ENCODE measurements at places on chromosomes 2 and 18. TPM values are rescaled to one million over a fixed set of nuclear protein-coding genes. Genes with fewer than 3 reads are reported as not detected.
A peak's percentile ranks its signal among the peaks of the same experiment; 100 is the strongest.

DNA sequence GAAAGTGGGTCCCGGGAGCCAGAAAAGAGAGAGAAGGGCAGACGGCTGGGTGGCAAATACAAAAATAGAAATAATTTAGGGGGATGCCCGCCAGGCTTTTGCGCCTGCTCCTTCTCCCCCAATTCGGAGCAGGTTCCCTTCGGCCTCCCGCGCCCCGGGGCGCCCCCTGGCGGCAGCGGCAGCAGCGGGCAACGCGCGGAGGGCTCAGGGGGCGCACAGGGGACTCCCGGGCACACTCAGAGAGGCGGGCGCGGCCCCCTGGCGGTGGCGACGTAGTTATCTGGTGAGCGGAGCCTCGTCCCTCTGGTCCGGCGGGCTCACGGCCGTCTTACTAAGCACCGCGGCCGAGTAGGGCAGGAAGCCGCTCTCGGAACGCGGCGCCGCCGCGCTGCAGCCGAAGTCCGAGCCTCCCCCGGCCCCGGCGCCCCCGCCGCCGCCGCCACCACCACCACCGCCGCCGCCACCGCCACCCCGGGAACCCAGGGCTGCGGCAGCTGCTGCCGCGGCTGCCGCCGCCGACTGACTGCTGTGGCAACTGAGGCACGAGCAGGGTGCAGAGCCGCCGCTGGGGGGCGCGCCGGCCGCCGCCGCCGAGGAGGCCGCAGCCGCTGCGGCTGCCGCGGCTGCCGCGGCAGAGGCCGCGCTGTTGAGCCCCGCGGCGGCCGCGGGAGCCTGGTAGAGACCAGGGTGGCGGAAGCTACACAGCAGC is 3.8 kb downstream of the EVX2 start:
- DNase-seq: no peak

DNA sequence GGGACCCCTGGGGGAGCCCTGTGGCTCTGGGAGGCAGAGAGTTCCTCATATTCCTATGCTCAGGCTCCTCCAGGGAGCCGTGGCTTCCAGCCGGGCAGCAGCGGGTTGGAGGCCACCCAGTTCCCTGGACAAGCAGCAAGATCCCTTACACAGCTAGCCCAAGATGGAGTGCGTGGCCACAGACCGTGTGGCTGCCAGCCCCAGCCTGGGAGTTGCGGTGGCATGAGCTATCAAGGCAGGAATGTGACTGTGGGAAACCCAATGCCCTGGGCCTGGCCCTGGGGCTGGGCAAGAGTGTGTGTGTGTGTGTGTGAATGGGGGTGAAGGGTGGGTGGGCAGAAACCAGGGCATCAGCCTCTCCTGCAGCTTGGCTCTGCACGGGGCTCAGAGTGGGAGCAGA is 130.5 kb downstream of the DYSF start:
- DNase-seq: no peak

GRCh38 chr2:45769056-45769455 is 117.6 kb downstream of the PRKCE start:
- DNase-seq: no peak

AFF3 gene
- 24.3 TPM for polyA plus RNA-seq

VWC2L gene
- 0.06 TPM for polyA plus RNA-seq

GRCh38 chr2:121286506-121286905 is 1.5 kb upstream of the TFCP2L1 start:
- DNase-seq: no peak

DNA sequence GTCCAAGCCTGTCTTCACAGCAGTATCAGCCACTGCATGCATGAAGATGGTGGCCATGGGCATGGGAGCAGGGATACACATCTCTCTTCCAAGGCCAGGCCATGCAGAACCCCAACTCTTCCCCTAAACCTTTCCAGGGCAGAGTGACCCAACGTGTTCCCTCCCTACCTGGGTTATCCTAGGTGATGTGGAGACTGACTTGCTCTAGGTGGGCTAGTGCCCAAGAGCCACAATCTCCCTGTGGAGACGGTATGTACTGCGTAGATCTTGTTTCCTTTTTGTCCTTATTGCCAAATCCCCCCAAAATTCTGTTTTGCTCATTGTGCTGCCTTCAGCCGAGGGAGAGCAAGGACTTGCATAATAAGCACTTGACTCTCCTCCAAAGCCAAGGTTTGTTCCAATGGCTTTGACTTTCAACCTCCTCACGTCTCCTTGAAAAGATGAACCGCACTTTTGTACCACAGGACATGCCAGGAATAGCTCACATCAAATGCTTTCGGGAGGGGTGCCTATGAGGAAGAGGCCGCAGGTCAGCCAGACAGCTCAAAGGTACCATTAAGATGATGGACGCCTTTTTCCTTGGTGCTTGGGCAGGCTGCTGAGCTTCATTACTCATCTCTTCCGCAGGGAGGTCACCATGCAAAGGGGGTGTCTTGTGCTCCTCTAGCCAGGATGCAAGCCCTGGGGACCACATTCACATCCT is 76.2 kb upstream of the GLI2 start:
- no peak for DNase-seq

- DNase-seq: no peak
Measured at GRCh38 chr2:228474466-228474865, 293.0 kb upstream of the SPHKAP start.

DNA sequence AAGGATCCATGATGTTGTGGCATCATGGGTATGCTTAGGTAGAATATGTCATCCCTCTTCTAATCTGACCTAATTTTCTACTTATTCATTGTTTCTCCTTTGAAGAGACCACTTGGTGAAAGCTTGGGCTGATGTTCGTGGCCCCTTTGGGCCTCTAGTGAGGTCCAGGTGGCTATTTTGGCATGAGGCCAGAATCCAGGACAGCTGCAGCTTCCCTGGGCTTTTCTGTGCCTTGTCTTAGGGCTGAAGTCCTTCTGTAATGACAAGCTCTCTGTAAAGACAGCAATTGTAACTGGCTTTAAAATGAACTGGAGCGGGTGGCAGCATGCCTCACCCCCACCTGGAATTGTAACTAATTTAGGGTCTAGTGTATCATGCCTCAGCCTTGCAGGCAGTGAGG is 15.6 kb upstream of the MC2R start:
- no peak for DNase-seq

ATG4B gene
- polyA plus RNA-seq: 102 TPM

DNA sequence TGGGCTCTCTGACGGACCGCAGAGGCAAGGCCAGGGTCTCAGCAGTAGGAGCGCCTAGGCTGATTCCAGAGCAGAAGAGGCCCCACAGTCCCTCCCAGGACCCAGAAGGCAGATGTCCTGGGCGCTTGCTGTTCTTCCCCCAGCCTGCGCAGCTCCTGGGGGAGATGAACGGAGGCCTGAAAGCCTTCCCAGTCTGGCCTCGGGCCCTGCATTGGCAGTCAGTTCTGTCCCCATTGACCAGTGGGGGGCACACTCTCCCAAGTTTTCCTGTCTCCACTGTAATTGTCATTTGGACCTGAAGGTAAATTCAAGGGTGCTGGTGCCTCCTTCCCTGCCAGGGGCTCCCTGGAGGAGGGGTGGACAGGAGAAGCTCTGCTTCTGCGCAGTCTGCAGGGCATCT is 345.7 kb downstream of the CYP26B1 start:
- no peak for DNase-seq

DNA sequence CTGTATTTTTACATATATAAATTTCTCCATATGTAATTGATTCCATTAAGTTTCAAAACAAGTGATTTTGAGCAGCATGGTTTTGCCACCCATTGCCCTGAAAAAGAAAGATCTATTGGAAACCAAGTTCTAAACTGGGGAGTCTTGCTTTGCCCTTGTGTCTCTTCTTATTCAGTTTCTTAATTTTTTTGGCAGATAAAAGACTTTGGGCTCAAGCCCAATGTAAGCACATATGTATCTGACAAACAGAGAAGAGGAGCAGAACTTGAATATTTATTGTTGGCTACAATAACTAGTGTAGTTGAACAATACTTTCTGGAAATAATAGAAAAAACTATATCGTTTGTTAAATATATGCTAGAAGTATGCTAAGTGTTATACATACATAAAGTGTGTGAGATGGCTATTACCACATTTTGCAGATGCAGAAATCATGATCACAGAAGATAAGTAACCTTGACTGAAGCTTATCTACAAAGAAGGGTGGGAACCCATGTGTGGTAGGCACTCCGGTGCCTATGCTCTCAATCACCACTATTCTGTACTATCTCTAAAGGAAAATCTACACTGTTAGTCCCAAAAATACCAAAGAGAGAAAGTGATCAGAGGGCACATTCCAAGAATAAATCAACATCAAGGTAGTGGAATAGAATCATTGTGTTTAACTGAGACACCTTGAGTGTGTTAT is 109.1 kb downstream of the PLA2R1 start:
- DNase-seq: no peak

DNA sequence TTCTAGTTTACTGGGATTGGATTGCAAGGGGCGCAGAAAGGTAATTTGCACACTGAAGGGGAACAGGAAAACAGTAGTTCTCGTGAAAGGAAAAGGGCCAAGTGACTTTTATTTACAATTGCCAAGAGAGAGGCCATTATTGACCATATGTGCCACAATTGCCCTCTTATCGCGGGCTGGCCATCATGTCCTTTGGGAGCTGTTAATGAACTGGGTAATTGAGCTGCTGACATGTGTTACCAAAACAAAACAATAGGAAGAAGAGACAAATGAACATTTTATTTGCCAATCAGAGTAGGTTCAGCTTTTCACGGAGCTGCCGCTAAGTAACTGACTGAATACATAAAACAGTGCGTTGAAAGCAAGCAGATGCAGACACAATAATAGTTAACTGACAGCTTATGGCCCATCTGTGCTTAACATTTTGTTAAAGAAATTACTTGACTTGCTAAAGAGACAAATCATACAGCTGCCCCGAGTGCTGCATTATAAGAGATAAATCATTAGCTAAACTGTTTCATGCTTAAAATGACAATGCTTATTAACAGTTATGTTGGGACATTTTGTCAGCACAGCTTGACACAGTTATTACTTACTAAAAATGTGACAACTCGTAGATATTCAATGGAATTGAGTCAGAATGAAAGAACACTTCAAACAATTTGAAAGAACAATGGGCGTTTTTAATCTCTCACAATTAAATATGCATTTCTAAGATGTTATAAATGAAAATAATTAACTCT is 57.5 kb downstream of the PAX3 start:
- no peak for DNase-seq

ALK gene
- polyA plus RNA-seq: 0.69 TPM

GRCh38 chr2:217248312-217248935 is 388.6 kb upstream of the TNP1 start:
- DNase-seq: peak; percentile 70

TXNL1 gene
- polyA plus RNA-seq: 109 TPM

DNA sequence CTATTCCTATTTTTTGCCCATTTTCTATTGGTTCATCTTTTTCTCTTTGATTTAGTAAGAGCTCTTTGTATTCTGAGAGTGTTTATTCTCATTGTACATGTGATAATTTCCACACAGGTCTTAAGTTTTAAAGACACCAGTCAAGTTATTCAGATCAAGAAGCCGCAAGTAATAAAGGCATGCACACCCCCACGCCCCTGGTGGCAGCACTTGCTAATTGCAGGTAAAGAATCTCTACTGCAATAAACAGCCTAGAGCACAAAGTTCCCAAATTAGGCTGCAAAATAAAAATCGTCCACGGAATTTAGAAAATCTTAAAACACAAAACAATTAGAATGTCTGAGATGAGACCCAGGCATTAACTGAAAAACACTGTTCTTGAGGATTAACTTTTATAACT is 45.2 kb downstream of the ST3GAL5 start:
- DNase-seq: no peak

GLI2 gene
- polyA plus RNA-seq: 34.8 TPM

GRCh38 chr18:8480506-8481328 is 128.5 kb upstream of the RAB12 start:
- no peak for DNase-seq

DNA sequence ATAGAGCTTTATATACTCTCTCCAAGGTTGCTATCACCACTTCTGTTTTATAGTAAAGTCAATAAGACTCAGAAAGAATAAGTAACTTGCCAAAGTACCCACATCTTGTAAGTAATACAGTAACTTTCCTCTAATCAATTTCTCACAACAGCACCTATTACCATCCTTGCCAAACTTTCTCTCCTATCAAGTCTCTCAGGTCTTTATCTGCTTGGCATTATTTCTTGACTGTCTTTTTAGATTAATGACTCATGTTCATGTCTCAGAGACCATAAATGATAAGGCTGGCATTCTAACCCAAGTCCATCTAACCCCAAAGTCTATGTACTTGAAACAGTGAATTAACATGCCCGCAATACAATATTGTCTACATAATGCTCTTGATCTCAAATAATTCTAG is 618.0 kb upstream of the ZEB2 start:
- no peak for DNase-seq

NDUFS1 gene
- polyA plus RNA-seq: 74.1 TPM

- DNase-seq: no peak
Measured at GRCh38 chr2:26489213-26489850, 11.4 kb upstream of the OTOF start.

UGT1A8 gene
- polyA plus RNA-seq: not detected

DNA sequence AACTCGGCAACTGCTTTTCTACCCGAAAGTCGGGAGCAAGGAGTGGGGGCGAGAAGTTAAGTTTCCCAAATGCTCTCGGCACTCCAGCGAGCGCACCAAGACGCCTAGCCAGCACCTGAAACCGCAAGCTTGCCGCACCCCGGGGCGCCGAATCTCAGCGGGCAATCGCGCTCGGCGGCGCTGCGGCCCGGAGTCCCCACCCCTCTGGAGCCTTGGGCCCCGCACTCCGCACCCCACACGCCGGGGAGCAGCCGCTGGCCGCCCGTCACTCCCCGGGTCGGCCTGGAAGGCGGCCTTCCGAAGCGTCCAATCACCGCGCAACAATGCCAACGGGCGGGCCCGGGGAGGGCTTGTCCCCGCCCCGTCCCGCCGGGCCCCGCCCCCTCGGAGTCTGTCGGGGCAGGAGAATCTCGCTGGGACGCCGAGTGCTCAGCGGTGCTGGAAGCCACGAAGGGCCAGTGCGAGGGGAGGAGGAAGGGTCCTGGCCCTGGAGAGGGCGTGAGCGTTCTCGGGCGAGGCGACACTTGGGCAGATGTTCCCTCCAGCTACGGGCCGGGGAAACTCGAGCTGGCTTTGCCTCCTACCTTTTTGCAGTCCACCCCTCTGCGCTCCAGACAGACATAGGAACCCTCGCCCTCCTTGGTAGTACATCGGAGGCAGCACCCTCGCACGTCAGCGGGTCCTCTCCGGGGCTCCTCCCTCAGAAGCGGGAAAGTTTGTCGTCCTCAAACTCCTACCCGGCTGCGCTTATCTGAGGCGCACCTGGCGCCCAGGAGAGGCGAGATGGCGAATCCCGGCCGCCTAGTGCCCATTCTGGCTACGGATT is 1.1 kb upstream of the ZBTB7C start:
- peak; percentile 69 for DNase-seq

CAPN14 gene
- polyA plus RNA-seq: 0.07 TPM

DNA sequence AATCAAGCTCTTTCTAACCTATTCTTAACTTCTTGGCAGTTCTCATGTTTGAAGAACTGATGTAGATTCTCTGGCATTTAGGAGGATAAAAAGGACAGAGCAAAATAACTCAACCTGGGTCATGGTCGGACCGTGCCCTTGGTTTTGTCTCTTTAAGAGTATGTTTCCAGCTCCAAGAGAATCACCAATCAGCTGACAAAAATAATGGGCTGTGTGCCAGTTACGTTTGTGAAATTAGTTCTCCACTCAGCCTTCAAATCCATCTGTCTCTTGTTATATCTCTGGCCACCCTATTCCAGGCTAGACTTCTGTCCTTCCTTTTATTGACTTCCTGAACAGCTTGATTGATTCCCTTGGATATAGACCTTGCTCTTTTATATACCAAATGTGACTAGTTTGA is 225.7 kb downstream of the EPHA4 start:
- DNase-seq: no peak
